ENCODE measurements at places on chromosomes 13 and 19.

GRCh38 chr19:7772752-7773291, 9.8 kb downstream of the CLEC4M start:
- DNase-seq = no peak

DNA sequence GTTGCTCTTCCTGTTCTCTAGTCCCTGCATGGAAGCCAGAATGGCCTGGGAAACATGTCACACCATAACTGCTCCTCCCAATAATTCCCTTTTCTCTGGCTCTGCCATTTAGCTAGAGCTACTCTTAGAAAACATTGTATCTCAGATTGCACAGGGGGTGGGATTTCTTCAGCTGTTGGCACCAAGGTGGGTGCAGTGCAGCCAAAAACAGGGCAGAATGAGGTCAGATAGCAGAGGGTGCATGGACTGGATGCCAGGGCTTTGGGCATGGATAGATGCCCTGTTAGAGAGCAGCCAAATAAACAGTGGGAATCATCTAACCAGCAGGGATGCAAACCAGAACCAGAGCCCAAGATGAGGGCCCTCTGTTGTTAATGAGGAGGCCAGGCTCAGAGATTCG, 4.9 kb upstream of the AMER2 start:
- no peak for DNase-seq

GRCh38 chr13:66341635-66342377, 888.3 kb downstream of the PCDH9 start:
- no peak for DNase-seq

DNA sequence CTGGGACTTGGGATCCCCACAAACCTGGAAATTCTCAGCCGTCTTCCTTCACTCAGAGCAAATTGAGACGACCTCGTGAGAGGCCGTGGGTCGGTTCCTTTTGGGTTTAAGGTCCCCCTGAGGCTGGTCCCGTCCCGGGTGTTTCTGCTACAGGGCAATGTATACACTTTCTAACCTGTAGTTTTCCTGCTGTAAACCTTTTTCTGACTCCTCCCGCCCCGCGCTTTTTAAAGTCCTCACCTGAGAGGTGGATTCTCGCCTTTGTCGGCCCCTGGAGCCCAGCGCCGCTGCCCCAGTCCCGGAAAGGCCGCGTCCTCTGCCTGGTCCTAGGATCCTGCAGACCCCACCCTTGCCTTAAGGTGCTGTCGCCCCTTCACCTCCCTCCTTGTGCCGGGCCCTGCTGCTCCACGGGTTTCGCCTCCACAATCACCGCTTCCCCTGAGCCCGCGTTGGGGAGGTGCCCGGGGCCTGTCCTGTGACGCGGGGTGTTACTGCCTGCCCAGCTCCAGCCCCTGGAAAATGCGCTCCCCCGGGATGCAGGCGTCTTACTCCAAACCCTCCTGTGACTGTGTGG, 391 bp downstream of the ZNF761 start:
- DNase-seq = peak; percentile 16

- DNase-seq = no peak
Observed at GRCh38 chr13:110261166-110262081, 45.5 kb downstream of the COL4A1 start.

- no peak for DNase-seq
Observed at GRCh38 chr13:36850790-36851438, 31.9 kb downstream of the RFXAP start.

- peak; percentile 20 for DNase-seq
Observed at GRCh38 chr13:75194717-75195462, 287.1 kb downstream of the TBC1D4 start.

DNA sequence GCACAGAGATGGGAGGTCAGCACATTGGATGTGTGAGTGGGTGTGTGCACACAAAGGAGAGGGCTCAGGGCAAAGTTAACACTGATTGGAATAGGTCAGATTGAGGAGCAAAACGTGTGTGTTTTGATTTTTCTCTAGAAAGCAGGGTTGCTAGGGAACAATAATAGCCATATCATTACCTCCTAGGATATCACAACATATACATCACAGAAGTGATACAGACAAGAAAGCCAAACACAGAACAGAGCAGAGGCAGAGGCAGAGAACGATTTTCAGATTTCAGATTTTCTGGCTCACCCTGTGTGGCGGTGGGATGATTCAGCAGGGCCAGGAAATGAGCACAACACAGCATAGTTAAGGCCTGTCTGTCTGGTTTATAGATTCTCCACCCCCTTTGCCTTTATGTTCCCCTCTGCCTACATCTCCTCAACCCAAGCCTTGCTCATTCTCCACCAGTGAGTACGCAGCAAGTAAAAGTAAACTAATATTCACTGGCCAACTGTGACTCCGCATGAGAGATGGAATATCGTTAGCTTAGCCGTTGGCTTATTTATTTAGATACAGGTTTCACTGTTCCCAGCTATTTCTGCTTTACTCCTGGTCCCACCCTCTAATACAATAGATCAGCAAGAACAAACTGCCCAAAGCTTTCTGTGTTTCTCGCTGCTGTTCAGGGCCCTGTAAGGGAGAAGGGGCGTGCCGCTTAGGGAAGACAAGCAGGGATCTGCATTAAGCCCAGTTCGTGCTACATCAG, 182.7 kb upstream of the TSC22D1 start:
- DNase-seq = no peak

DNA sequence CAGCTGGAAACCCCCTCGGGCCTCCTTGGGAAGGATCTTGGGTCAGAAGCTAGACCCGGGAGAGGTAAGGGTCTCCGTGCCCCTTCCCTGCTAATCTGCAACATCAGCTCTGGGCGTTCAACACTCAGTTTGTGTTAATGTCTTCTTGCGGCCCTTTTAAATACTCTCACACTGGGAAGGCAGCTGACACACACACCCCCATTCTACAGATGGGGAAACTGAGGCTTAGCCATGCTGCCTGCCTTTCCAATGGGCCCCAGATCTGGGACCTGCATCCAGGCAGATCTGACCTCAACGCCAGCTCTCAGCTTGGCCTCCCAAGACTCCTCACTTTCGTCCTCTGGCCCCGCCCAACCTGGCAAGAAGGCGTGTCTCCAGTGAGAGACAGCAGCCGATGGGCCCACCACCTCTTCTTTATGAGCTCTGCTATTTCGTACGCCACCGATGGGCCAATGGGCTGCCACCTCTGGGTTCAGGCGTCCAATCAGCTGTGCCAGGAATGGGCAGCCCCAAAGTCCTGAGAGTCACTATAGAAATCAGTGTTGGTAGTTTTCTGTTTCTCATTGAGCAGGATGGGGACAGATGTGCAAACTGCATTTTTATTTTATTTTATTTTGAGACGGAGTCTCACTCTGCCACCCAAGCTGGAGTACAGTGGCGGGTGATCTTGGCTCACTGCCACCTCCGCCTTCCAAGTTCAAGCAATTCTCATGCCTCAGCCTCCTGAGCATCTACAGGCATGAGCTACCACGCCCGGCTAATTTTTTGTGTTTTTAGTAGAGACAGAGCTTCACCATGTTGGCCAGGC, 43.8 kb downstream of the DNM2 start:
- no peak for DNase-seq

DNA sequence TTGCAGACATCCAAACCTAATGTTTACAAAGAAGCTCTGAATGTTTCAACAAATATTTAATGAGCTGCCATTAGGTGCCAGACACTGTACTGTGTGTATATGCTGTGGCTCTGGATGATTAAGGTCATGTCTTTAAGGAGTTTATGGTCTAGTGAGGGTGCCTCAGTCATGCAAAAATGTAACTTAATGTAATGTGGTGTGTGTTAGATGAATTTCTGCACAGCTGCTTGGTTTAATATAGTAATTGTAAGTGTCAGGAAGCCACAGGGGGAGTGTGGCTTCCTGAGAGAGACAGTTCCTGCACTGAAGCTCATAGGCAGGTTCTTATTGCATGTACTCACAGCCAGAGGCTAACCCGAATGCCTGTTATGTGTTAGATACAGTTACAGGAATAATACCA, 43.3 kb downstream of the SPATA13 start:
- DNase-seq = peak; percentile 29

DNA sequence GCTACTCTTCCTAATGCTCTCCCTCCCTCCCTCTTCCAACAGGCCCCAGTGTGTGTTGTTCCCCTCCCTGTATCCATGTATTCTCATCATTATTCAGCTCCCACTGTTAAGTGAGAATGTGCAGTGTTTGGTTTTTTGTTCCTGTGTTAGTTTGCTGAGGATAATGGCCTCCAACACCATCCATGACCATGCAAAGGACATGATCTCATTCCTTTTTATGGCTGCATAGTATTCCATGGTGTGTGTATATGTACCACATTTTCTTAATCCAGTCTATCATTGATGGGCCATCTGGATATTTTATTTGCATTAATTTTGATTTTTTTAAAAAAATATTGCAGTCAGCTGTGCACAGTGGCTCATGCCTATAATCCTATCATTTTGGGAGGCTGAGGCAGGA, 15.8 kb upstream of the ZNRF4 start:
- DNase-seq = no peak

DNA sequence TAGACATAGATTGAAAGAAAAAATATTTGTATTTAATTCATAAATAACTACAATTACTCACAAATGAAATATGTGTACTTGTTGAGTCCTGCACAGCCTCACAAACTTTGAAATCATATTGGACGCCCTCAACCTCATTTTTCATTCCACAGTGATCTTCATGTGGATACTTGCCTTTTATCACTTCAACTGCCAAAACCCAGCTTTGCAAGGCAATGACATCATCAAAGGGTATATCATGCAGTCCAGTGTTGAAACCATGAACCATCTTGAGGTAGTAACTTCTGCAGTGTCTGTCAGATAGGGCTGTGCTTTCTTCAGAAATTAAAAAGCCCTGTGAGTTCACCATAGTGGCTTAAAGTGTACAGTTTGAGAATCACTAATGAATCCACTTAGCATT, 82.2 kb downstream of the HS6ST3 start:
- no peak for DNase-seq

DNA sequence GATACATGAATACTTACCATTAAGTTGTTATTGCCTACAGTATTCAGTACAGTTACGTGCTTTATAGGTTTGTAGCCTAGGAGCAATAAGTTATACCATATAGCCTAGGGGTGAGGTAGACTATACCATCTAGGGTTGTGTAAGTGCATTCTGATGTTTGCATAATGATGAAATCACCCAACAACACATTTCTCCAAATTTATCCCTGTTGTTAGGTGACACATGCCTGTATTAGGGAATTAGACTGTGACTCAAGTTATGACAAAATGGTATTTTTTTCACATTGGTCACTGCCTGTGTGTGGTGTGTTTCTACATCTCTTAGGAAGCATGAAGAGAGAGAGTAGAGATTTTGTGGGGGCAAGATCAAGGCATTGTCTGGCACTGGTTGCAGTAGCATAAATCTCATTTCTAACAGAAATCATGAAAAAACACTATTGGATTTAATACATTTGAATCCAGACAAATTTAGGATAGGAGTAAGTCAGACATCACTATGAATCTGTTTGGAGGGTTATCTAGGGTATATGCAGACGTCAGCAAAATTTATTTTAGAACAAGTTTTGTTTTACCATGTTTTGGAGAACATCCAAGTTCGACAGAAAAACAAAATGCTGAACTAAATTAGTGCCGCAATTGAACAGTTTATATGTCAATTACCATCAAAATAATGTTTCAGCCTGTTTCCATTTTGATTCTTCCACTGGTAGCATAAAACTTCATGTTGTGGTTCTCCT, 332.1 kb downstream of the LMO7 start:
- DNase-seq = peak; percentile 6

GRCh38 chr13:85508683-85509329, 290.4 kb downstream of the SLITRK6 start:
- DNase-seq = no peak

DNA sequence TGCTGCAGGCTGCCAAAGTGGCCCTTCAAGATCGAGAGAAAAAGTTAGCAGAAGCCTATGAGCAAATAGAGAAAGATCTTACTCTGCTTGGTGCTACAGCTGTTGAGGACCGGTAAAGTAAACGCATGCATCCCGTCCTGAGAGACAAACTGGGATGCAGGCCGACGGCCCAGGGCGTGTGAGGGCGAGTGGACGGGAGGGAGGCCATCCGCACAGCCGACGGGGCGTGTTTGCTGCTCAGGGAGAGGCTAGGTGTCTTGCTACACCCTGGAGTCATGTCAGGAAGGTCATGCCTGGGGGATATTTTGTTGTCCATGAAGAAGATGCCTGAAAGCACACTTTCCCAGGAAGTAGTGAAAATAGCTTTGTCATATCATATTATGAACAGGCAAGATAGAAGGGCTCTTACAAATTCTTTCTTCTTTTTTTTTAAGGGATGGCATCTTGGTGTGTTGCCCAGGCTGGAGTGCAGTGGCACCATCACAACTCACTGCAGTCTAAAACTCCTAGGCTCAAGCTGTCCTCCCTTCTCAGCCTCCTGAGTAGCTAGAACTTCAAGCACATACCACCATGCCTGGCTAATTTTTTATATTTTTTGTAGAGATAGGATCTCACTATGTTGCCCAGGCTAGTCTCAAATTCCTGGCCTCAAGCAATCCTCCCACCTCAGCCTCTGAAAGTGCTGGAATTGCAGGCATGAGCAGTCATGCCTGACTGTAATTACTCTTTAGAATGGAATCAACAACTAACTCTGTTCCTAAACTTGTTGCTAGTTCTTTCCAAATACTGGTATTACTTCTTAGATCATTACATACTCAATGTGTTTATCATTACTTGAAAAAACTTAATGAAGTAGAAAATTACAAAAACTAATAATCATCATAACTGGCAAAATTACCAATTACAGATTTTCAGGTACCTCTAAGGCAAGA, 117.6 kb upstream of the MCF2L start:
- DNase-seq = no peak

DNA sequence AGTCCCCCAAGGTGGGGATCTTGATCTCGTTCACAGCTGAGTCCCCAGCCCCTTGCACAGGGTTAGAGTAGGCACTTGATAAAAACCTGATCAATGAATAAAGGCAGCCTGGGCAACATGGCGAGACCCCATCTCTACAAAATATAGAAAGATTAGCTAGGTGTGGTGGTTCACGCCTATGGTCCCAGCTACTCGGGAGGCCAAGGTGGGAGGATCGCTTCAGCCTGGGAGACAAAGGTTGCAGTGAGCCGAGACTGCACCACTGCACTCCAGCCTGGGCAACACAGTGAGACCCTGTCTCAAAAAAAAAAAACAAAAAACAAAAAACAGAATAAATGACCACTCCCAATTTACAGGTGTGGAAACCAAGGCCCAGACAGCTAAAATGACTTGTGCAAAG, 4.8 kb downstream of the YIF1B start:
- DNase-seq = no peak

GRCh38 chr19:38849147-38849859, 483 bp downstream of the HNRNPL start:
- DNase-seq = peak; percentile 98

- DNase-seq = peak; percentile 72
Observed at GRCh38 chr13:77896536-77896935, 22.1 kb downstream of the EDNRB start.

GRCh38 chr13:23805122-23805521, 84.1 kb downstream of the MIPEP start:
- DNase-seq = no peak

DNA sequence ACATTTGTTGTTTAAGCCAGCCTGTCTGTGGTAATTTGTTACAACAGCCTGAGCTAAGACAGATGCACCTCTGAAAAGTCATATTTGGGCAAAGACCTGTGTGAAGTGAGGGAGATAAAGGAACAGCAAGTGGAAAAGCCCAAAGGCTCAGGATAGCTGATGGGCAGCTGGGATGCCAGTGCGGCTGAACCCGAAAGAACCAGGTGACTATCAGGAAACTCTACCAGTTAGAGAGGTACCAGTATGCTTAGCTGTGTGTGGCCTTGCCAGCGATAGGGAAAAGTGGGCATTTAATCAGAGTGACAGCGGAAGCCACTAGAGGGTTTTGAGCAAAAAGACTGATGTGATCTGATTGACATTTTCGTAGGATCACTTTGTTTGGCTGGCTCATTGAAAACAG, 764.8 kb upstream of the GPC6 start:
- no peak for DNase-seq

Measured in lung (tissue), 17 donors.